A375 (cell line): ENCODE measurements at places on chromosomes 13 and 19. TPM values are rescaled to one million over a fixed set of nuclear protein-coding genes. Genes with fewer than 3 reads are reported as not detected.

The PLA2G4C gene
- 0.26 TPM in 1 of 2 replicates, not detected in the other for total RNA-seq

The FBN3 gene
- not detected in 2 replicates for total RNA-seq

The KANK3 gene
- total RNA-seq, result 0.27 and 0.34 TPM in 2 replicates

The ZNF649 gene
- 4.4 and 6.9 TPM in 2 replicates for total RNA-seq

The CGB2 gene
- not detected in 2 replicates for total RNA-seq

The IL12RB1 gene
- 0.48 and 0.64 TPM in 2 replicates for total RNA-seq

The CCDC194 gene
- not detected in 2 replicates for total RNA-seq

The KCNRG gene
- 0.30 TPM in 1 of 2 replicates, not detected in the other for total RNA-seq

The ZNF835 gene
- 0.98 and 2.0 TPM in 2 replicates for total RNA-seq

The FLT3LG gene
- 3.3 and 6.1 TPM in 2 replicates for total RNA-seq

The SIGLEC9 gene
- 0.08 TPM in 1 of 2 replicates, not detected in the other for total RNA-seq

The NANOS3 gene
- total RNA-seq, result not detected in 2 replicates

The AP3D1 gene
- 72.0 and 80.1 TPM in 2 replicates for total RNA-seq

The PGLYRP2 gene
- not detected in 2 replicates for total RNA-seq

The SLITRK5 gene
- total RNA-seq, result 0.64 and 0.87 TPM in 2 replicates

The LILRA5 gene
- total RNA-seq, result not detected in 2 replicates

The ZNF729 gene
- total RNA-seq, result 0.11 and 0.21 TPM in 2 replicates

The FUZ gene
- total RNA-seq, result 96.3 and 103 TPM in 2 replicates

The INAFM1 gene
- 6.1 and 8.1 TPM in 2 replicates for total RNA-seq

The ELANE gene
- 0.34 TPM in 1 of 2 replicates, not detected in the other for total RNA-seq

The ZNF541 gene
- total RNA-seq, result not detected in 2 replicates

The KLK14 gene
- 0.85 TPM in 1 of 2 replicates, not detected in the other for total RNA-seq

The BRSK1 gene
- total RNA-seq, result 24.6 and 33.9 TPM in 2 replicates
